ENCODE measurements at places on chromosomes 16 and 17. TPM values are rescaled to one million over a fixed set of nuclear protein-coding genes. Genes with fewer than 3 reads are reported as not detected.

Gene KAT8
- total RNA-seq: 39.3 TPM

GRCh38 chr17:38568845-38569510 lies 36.8 kb downstream of the SRCIN1 start:
- DNase-seq: no peak

Gene CORO1A
- total RNA-seq: 0.26 TPM

- peak; percentile 29 for DNase-seq
These were observed 5.5 kb upstream of the RAPGEFL1 start for GRCh38 chr17:40171750-40172149.

Gene CDH13
- total RNA-seq: 21.1 TPM

- no peak for DNase-seq
These were observed 84.9 kb downstream of the TMEM114 start for GRCh38 chr16:8505327-8505991.

DNA sequence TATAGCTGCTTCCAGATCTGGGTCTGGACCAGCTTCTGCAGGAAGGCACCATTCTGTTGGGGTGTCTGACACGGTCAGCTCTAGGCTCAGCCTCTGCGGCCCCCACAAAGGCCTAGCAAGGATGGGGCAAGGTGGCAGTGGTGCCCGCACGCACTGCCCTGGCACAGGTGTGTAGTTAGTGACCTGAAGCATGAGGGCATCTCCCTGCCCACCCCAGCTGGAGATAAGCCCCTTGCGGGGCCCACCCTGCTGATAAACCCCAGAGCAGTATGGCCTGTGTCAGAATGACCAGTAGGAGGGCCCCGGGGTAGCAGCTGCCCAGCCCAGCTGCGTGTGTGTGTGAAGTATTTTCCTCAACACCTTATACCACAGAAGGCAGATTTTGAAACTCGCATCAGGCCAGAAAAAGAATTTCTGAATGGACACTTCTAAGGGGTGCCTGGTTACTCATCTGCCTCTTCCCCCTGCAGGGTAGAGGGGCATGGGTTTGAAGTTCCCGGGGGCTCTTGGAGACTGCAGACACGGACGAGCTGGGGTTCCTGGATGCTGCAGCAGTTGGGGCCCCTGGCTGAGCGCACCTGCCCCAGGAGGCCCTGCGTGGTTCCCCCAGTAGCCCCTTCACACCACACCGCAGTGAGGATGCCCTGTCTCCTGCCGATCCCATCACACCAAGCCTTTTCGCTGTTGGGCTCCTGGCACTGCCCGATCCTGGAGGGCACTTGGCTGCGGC lies 4.5 kb downstream of the ARHGDIA start:
- no peak for DNase-seq

Gene TP53TG3C
- not detected for total RNA-seq

Gene QRICH2
- total RNA-seq: 4.3 TPM

Gene FBXW10
- total RNA-seq: under 0.01 TPM

Gene GJD3
- total RNA-seq: 3.9 TPM

DNA sequence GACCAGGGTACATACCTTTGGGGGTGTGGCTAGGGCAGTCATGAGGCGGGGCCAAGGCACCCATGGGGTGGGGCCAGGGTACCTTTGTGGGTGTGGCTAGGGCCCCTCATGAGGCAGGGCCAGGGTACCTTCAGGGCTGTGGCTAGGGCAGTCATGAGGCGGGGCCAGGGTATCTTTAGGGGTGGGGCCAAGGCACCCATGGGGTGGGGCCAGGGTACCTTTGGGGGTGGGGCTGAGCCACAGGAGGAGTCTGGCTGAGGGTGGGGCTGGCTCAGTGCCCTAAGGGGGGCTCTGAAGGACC lies 3.5 kb downstream of the GNG13 start:
- DNase-seq: no peak

Gene CNP
- 50.6 TPM for total RNA-seq

DNA sequence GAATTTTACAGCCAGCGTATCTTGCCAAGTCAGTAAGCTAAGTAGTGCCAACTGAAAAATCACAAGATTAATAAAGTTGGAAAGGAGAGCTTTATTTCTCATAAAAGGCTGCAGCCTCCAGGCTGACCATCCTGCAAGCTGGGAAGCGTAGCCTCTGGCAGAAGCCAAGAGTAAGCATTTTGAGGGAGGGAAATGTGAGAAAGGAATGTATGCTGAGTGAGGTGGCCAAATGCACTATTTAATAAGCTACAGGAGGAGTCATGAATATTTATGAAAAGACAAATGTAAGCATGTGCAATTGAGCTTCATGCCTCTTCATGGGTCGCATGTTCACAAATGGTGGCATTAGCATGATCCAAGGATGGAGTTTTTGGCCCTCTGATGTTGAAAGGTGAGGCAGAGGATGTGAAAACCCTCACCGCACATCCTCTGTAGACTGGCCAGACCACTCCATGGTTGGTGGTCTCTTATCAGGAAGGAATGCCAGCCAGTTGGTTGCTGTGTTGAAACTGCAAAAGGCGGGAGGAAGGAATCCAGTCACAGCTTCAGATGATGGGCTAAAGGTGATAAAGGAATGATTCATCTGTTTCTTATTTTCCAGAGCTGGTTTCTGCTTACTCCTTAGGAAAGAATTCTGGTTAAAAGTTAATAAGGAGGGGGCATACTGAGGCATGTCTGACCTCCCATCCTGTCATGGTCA lies 9.2 kb downstream of the KRT33B start:
- DNase-seq: no peak

GRCh38 chr16:58449768-58450167 lies 50.2 kb upstream of the NDRG4 start:
- DNase-seq: no peak

GRCh38 chr16:27298132-27298531 lies 15.6 kb upstream of the IL4R start:
- no peak for DNase-seq

- DNase-seq: no peak
These were observed 78.0 kb downstream of the RAP1GAP2 start for GRCh38 chr17:2874189-2874686.

DNA sequence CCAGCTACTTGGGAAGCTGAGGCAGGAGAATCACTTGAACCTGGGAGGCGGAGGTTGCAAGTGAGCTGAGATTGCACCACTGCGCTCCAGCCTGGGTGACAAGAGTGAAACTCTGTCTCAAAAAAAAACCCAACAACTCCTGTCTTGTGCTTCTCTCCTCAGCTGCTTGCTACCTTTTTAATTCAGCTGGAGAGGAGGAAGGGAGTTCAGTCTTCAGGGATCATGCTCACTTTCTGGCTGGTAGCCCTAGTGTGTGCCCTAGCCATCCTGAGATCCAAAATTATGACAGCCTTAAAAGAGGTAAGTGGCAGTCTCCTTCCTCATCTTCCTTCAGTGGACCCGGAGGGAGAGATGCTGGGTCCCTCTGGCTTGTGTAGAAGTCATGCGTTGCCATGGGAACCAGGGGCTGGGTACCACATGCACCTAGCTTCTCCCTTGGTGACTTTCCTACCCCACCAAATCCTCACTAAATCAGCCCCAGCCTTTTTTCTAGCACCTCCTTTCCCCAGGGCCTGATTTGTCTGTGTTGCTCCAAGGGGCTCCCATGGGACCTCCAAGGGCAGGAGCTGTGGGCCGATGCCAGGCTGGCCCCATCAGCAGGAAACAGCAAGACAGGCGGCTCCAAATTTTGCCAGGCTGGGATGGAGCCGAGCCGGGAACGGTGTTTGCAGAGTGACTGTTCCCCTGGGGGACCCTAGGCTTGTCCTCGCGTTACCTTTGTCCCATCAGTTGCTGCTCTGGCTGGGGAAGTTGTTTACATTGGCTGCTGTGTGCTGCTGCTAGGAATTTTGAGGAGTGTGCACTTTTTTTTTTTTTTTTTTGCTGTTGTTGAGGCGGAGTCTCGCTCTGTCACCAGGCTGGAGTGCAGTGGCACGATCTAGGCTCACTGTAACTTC lies 65.2 kb downstream of the ABCC1 start:
- peak; percentile 51 for DNase-seq

DNA sequence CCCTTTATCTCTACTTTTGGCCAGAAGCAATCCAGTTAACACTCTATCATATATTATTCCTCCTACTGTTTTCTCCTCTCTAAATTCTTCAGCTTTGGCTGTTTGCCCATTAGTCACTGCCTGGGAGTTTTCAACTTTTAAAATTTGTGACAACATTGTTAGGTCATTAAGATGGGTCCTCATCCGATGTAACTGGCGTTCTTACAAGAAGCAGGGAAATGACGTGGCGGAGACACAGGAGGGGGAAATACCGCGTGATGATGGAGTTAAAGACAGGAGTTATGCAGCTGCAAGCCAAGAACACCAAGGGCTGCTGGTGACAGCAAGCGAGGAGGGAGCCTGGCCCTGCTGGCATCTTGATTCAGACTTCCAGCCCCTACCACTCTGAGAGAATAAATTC lies 34.8 kb upstream of the CPHXL start:
- peak; percentile 39 for DNase-seq

GRCh38 chr17:4162321-4162720 lies 19.3 kb downstream of the CYB5D2 start:
- peak; percentile 43 for DNase-seq

Gene CDH8
- not detected for total RNA-seq

DNA sequence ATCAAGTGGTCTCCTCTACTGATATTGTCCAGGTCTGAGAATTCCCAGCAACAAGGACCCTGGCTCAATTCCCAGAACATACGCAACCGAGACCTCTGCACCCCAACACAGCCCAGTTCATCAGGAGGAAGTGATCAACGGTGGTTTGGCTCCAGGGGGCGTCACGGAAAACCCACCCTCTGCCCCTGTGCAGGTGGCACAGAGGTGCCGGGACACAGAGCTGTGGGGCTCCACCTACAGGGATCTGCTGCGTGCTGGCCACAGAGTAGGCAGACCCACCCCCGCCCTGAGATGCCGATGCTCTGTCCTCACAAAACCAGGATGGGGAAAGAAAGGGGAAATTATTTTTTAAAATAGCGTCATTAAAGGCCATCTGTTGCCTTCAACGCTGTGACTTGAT lies 69.6 kb downstream of the LMF1 start:
- DNase-seq: no peak

GRCh38 chr17:14302091-14302430 lies 1.2 kb downstream of the HS3ST3B1 start:
- peak; percentile 55 for DNase-seq

- DNase-seq: no peak
These were observed 3.4 kb downstream of the TRAF4 start for GRCh38 chr17:28747051-28747691.

Gene CLEC10A
- not detected for total RNA-seq

Measured in fibroblast of lung (primary cell).